ENCODE measurements at places on chromosomes 7 and 10. TPM values are rescaled to one million over a fixed set of nuclear protein-coding genes. Genes with fewer than 3 reads are reported as not detected.

GRCh38 chr10:91032611-91033206, 111.8 kb upstream of the ANKRD1 start:
- H3K27ac ChIP-seq, result no peak overlapping the region
- H3K36me3 ChIP-seq, result no peaks in the 10 kb centered on the region
- H3K4me3 ChIP-seq, result no peak overlapping the region
- H3K27me3 ChIP-seq, result peaks cover 3% of the 10 kb centered on the region
- no peak for DNase-seq

DNA sequence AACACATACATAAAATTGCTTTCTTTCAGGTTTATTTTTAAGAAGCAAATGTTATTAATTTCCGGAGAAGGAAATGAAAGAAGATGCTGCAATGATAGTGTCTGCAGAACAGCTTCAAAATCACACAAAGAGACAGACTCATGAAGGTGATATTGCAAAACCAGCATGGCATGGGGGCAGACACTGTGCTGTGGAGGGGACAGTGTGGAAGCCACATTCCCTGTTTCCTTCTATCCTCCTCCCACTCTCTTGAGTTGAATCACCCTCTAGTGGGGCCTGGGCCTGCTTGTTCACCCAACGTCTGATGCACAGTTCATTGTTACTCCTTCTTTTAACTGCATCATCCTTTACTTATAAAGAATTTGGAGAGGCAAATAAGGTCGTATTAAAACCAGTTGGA, 104.0 kb upstream of the INSIG1 start:
- H3K4me1 ChIP-seq, result peaks cover 1% of the 10 kb centered on the region
- DNase-seq, result no peak
- no peak overlapping the region for H3K4me3 ChIP-seq

DNA sequence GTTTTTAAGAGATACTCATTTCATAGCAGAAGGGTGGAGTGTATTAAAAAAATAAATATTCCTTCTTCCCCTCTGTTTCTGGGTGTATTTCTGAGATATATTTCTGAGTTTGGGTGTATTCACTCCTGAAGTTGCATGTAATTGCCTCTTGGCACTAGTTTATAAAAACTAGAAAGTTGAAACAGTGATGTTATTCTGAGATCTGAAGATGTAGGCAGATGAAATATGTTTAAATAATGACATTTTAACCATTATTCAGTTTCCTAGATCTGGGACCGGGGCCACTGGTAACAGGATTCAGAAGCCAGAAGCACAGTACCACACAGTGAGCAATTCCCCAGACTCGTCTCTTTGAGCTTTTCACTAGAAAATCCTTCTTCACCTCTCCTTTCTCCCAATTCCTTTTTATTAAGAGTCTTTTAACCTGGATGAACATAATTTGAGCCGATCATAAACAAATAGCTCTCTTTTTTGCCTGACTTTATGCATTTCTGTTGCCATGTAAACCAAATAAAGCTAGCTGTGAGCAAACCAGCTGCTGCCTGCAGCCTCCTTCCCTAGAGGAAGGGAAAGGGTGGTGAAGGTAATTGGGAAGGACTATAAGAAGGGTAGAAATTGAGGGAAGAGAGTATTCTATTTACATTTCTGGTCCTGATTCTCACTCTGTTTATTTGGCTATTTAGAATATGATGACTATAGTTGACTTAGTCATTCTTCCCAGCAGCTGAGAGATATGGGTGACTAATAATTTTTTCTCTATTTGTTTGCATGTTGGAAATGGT, 101.8 kb upstream of the STRIP2 start:
- no peak overlapping the region for H3K4me3 ChIP-seq
- no peaks in the 10 kb centered on the region for H3K36me3 ChIP-seq
- no peak for DNase-seq
- H3K27ac ChIP-seq, result no peak overlapping the region
- H3K27me3 ChIP-seq, result no peaks in the 10 kb centered on the region
- no peaks in the 10 kb centered on the region for H3K4me1 ChIP-seq

- no peak for DNase-seq
- no peak overlapping the region for H3K4me3 ChIP-seq
- H3K36me3 ChIP-seq, result no peaks in the 10 kb centered on the region
- peaks cover 2% of the 10 kb centered on the region for H3K4me1 ChIP-seq
- no peak overlapping the region for H3K27ac ChIP-seq
- peaks cover 6% of the 10 kb centered on the region for H3K27me3 ChIP-seq
These were observed 31.2 kb upstream of the AOAH start for GRCh38 chr7:36755484-36755883.

DNA sequence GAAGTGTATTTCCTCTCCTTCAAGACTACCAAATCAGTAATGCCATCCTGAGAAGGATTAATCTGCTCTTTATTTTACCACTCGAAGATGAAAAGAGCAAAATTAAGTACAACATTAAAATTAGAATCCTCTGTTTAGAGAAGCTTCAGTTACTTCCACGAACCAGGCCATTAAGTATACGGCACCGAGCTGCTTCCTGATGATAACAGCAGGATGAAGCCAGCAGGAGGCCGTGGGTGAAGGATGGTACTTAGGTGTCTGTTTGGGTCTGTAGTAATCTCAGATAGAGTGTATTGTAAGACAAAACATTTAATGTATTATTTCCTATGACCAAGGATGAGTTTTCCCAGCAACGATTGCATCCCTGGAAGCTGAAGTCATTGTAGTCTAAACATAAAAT, 362.8 kb downstream of the SFMBT2 start:
- peaks cover 2% of the 10 kb centered on the region for H3K27me3 ChIP-seq
- peaks cover 3% of the 10 kb centered on the region for H3K36me3 ChIP-seq
- peaks cover 66% of the 10 kb centered on the region for H3K4me1 ChIP-seq
- peak overlapping the region; percentile 64 for H3K27ac ChIP-seq

- no peak overlapping the region for H3K27ac ChIP-seq
- H3K36me3 ChIP-seq, result no peaks in the 10 kb centered on the region
- H3K4me1 ChIP-seq, result no peaks in the 10 kb centered on the region
- no peaks in the 10 kb centered on the region for H3K27me3 ChIP-seq
These were observed 312.0 kb downstream of the DPP6 start for GRCh38 chr7:154364170-154364569.

GRCh38 chr7:96679886-96680285, 29.8 kb downstream of the SEM1 start:
- no peak for DNase-seq
- no peak overlapping the region for H3K27ac ChIP-seq
- H3K36me3 ChIP-seq, result peaks cover 21% of the 10 kb centered on the region
- no peaks in the 10 kb centered on the region for H3K27me3 ChIP-seq

GRCh38 chr10:59829601-59830000, 76.3 kb upstream of the MRLN start:
- DNase-seq, result no peak
- H3K36me3 ChIP-seq, result peaks cover 17% of the 10 kb centered on the region
- no peaks in the 10 kb centered on the region for H3K27me3 ChIP-seq
- H3K4me1 ChIP-seq, result peaks cover 69% of the 10 kb centered on the region
- no peak overlapping the region for H3K27ac ChIP-seq

Gene SPDYE6
- 0.97 TPM for polyA plus RNA-seq

Gene TDRD1
- polyA plus RNA-seq, result not detected
